ENCODE measurements at places on chromosomes 2 and 18.

DNA sequence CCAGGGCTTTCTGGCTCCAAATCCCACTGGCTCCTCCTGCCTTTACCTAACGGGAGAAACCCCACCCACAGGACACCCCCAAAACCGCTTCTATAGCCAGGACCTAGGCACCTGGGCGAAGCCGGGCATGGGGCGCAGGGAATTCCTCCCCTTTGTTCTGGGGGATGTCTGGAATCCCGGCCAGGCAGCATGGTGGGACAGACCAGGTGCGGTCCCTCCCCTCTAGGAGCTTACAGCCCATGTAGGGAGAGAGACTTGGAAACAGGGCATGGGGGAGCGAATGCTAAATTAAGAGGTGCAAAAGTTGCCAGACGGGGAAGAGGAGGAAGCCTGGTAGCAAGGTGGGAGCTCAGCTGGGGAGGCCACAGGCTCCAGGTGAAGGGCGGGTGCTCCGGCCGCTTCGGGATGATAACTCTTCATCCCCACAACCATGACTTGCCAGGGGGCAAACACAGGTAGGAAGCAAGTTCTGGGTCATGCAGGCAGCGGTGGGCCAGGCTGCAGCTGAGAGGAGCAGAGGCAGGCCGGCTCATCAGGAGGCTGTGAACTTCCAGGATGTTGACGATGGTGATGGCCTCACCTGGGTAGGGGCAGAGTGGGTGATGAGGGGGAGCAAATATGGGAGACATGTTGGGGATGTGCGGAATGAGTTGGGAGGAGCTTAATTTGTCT, 1.3 kb downstream of the TMEM37 start:
- no peak for DNase-seq

GRCh38 chr2:109526442-109526970, 87.3 kb downstream of the SEPTIN10 start:
- DNase-seq: no peak

DNA sequence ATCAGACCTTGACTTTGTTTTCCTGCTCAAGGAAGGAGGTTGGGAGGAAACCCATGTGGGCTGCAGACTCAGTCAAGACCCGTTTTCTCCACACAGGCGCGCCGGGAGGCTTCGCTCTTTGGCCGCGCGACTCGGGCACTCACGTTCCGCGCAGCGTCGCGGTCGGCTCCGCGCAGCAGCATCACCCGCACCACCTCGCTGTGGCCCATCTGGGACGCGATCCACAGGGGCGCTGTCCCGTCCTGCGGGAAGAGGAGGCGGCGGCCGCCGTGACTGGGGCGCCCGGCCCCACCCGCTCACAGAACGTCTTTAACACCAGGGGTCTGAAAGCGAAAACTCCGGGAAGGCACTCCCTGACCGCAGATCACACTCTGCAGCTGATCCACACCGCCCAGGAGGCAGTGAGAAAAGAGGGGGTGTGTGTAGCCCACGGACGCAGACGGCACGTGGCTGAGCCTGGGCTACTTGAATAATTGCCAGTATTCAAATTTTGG, 33.1 kb upstream of the NPC1 start:
- no peak for DNase-seq

DNA sequence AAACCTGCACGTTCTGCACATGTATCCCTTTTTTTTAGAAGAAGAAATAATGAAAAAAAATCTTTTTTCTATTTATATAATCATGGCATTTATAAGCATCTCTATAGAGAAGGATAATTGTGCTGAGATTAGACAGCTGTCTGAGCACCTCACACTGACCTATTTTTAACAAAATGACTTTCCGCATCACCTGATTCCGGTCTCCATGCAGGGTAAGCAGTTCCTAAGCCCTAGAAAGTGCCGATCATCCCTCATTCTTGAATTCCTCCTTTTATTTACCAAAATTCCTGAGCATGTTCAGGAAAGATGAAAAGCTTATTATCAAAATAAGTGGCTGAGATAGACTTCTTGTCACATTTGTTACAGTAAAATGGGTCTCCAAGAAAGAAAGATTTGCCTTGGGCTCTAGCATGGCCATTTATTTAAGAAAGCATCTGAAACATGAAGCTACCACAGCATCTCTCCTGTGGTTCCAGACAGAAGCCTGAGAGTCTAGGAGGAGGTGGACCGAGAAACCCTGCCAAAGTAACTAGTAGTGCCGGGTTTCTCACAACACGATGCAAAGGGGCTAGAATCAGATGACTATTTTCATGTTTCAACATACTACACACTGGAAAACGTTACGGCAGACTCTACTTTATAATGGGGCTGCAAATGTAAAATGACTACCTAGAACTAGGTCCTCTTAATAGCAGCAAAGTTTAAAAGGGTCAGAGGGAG, 670 bp downstream of the GKN1 start:
- no peak for DNase-seq

DNA sequence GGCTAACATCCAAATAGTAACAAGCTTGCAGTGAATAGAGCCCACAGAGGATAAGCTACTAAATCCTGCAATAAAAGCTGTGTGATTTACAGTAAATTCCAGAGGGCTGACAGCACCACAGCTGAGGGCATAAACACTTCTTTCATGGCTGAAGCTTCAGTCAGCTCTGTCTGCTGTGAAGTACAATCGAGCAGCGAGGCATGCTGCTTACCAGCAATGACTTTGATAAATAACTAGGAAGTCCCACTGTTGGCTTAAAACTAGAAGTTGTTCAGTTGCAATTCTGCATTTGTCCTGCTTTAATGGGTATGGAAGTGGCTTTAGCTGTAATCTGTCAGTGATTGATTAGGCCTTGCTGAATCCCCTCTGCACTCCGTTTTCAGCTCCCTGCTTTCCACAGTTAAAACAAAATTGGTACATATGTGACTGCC, 65.2 kb upstream of the FIGN start:
- DNase-seq: no peak

DNA sequence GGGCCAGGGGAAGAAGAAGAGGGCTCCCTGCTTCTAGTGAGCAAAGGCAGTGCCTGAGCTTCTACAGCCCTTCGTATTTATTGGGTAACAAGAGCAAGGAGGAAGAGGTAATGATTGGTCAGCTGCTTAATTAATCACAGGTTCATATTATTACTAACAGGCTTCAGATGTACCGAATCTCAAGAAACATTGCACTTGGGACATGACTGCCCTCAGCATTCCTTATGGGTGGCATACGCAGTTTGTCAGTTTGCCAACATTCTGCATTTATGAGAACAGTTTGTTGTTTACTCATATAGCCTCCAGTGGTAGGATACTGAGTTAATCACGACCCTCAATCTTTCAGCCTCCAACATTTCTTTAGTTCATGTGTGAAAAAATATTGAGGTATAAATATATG, 84.5 kb downstream of the HIBCH start:
- DNase-seq: no peak

DNA sequence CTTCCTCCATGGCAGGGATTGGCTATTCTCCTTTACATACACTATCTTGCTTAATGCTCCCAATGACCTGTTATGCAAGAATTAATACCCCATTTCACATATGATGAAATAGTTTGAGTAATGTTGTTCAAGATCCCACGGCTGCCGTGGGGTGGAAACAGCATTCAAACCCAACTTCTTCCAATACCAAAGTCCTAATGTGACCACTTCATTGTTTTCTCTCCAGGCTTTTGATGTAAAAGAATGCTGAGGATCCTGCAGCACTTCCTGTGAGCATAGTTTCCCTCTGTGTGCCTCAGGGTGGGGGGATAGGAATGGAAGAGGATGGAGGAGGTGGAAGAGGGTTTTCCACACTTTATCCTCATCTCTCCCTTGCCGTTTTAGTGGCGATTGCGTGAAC, 199.4 kb downstream of the IRS1 start:
- DNase-seq: no peak
